Stimulated activated CD4-positive, alpha-beta T cell treated with anti-CD3 and anti-CD28 coated beads, Interleukin-1b, Interleukin-23, amount 100 ng/mL, for 1 hour (primary cell): ENCODE measurements at places on chromosomes 13 and 19.

- no peak for DNase-seq
Observed at GRCh38 chr13:76214001-76214400, 577.9 kb downstream of the LMO7 start.

DNA sequence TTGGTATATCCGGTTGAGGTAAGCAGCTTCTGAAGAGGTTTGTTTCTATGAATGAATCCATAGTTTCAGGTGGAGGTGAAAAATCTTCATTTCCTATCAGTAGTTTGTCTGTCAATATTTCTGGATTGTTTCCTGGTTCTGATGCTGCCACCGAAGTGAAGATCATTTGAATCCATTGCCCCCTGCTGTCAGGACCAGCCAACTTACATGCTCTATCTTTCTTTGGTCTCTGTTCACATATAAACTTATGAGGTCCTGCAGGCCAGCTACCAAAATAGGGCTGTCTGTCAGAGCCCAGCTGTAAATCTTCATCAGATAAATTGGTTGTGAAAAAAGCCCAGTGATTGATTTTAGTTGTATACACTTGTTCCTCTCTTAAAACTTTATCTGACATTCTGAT, 15.2 kb upstream of the N4BP2L1 start:
- no peak for DNase-seq

- DNase-seq, result no peak
Observed at GRCh38 chr13:93244918-93245280, 18.3 kb downstream of the GPC6 start.

DNA sequence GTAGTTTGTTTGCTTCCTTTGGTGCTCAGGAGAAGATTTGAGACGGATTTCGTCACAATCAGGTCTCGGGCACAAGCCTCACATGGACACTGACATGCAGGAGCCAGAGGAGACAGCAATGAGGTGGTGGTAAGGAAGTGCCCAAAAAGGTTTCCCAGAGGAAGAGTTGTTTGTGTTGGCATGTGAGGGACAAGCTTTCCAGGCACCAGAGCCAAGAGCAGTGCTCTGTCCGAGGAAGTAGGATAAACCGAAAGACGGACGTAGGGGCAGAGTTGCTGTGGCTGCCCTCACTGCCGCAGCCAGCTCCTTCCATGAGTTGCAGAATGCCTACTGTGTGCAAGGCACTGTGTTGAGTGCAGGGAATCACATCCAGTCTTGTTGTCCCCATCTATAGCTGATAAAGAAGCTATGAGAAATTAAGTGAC, 27.7 kb downstream of the SAE1 start:
- no peak for DNase-seq

DNA sequence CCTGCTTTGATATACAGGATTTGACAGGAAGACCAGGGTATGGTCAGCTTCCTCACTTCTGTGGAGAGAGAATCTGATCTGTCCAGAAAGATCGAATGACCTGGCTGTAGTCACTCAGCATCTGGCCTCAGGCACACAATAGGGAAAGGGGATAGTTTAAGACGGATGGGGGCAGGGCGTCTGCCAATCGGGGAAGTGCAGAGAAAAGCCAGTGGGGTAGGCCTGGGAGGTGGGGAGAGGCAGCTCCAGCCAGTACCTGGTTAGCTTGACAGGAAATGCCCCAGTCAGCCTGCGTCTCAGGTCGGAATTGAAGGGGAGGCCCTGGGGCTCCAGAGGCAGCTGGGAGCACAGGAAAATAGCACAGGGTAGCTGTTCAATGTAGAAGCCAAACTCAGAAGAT, 12.4 kb downstream of the ZNF444 start:
- DNase-seq, result no peak

GRCh38 chr19:38800577-38801347, 11.8 kb downstream of the LGALS7B start:
- DNase-seq, result no peak

GRCh38 chr19:28305513-28305912, 907.4 kb downstream of the UQCRFS1 start:
- DNase-seq, result no peak

GRCh38 chr19:19774354-19775033, 41.6 kb upstream of the ZNF14 start:
- DNase-seq, result no peak

GRCh38 chr13:31090961-31091624, 70.6 kb downstream of the HSPH1 start:
- no peak for DNase-seq

DNA sequence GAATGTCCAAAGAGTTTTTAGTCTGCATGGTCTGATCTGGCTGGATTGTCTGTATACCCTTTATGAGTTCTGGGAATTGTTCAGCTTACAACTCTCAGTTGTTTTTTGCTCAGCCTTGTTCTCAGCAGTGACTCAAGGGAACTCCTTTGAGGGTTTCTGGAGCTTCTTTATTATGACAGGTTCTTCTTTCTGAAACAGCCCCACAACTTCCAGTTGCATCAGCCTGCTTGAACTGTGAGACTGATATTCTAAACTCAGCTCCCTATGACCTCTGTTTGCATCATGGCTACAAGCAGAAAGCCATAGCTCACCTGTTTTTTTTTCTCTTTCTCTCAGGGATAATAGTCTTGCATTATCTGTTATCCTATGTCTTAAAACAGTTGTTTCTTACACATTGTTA, 85.0 kb downstream of the TDRD3 start:
- DNase-seq, result no peak

DNA sequence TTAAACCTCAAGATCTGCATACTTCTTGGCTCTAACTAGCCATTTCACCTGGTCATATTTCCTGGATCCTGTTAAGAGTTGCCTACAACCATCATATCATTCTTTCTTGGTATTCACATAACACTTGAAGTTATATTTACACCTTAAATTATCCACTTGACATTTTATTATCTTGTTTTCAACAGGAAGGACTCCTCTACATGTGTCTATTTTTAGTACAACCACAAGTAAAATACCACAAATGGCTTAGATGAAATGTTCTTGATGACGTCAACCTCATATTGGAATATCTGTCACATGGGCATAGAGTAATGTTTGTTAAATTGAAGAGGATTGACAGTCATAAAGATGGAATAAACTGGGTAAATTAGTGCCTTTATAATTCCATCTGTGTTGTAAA, 9.4 kb downstream of the PCDH20 start:
- no peak for DNase-seq

- DNase-seq, result no peak
Observed at GRCh38 chr13:98083936-98084335, 59.0 kb upstream of the FARP1 start.

GRCh38 chr13:97534540-97534939, 100.6 kb downstream of the RAP2A start:
- no peak for DNase-seq

GRCh38 chr13:80074143-80074752, 266.7 kb downstream of the SPRY2 start:
- DNase-seq, result no peak

GRCh38 chr19:8459520-8460270, 14.9 kb downstream of the HNRNPM start:
- DNase-seq, result no peak

DNA sequence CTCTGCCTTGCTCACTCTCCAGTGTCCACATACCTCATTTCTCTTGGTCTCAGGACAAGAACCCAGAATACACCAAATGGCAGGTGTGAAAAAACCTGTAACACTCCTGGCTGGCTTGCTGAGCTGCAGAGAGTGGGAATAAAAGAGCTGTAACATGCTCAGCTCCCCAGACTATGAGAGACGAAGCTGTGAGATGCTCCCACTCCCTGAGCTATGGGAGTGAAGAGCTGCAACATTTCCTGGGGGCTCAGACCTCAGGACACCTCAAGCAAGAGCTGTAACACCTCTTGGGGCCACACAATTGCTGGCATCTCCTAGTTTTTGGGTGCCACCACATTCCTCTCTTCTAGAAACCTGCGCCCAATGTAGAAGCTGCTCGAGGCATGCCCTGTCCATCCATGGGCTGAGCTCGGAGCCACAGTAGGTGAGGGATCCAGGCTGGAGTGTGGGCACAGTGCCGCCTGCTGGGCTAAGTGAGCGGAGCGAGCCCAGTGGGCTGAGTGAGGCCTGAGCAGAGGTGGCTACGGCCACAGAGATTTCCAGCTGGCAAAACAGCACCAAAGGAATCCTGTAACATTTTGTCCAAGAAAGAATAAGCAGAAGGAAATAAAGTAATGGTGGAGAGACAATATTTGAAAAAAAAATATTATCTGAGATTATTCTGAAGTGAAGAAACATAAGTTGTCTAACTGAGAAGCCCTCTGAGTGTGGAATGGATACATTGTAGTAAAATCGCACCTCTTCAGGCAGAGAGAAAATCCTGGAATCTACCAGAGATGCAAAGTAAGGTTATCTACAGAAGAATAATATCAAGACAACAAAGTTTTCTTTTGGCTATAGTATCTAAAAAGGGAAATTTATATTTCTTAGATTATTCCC, 186.2 kb upstream of the PCDH9 start:
- no peak for DNase-seq

DNA sequence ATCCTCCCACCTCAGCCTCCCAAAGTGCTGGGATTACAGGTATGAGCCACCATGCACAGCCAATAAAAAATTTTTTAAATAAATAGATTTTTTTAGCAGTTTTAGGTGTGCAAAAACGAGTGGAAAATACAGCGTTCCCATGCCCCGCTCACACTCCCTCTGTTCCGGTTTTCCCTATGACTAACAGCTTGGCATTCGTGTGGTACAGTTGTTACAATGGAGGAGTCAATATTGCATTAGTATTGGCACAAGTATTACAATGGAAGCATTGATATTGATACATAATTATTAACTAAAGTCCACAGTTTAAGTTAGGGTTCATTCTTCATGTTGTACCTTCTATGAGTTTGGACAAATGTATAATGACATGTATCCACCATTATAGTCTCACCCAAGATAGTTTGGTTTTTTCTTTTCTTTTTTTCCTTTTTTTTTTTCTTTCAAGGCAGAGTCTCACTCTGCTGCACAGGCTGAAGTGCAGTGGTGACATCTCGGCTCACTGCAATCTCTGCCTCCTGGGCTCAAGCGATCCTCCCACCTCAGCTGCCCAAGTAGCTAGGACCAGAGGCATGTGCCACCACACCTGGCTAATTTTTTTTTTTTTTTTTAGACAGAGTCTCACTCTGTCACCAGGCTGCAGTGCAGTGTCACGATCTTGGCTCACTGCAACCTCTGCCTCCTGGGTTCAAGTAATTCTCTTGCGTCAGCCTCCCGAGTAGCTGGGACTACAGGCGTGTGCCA, 15.4 kb upstream of the RAB20 start:
- no peak for DNase-seq

GRCh38 chr13:23921451-23921888, 24.2 kb upstream of the C1QTNF9B start:
- DNase-seq, result no peak

DNA sequence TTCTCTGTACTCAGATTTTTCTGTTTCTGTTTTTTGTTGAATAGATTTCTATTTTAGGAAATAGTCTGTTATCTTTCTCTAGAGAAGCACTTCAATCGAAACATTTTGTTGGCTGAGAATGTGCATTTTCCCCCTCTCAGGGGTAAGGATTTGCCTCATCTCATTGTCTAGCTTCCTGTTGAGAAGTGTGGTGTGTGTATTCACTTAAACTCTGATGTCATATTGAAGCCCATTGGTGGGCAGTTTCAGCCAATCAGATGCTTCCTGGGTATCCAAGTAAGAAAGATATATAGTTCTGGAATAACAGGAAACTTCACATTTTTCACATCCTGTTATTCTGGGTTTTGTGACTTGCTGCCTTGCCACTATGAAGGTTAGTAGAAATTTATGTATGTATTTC, 87.6 kb downstream of the ARHGEF7 start:
- DNase-seq, result no peak

DNA sequence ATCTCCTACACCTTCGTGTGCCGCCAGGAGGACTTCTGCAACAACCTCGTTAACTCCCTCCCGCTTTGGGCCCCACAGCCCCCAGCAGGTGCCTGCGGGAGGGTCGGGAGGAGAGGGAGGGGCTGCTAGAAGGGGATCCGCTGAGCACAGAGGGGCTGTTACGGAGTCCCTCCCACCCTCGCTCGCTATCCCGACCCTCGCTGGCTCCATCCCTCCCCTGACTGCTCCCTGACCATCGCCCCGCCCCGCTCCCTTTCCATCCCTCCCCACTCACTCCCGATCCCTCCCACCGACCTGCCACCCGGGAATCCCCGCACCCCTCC, 780 bp downstream of the CD177 start:
- DNase-seq, result no peak

DNA sequence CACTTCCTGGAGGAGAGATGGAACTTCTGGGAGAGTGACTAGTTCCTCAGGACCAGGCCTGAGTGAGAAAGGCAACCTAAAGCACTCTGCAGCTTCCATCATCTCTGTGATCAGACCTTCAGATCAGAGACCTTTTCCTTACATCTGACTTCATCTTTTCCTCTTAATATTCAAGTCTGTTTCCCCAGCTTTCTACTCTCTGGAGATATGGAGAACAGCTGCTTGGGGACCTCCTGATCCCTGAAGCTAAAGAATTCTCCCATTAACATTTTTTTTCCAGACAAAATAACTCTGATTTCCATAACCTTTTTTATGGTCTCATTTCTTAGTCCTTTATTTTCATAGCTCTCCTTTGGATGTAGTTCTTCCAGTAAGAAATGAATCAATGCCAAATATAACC, 133.4 kb upstream of the FNDC3A start:
- no peak for DNase-seq

- DNase-seq, result no peak
Observed at GRCh38 chr13:31088826-31089420, 72.8 kb downstream of the HSPH1 start.

DNA sequence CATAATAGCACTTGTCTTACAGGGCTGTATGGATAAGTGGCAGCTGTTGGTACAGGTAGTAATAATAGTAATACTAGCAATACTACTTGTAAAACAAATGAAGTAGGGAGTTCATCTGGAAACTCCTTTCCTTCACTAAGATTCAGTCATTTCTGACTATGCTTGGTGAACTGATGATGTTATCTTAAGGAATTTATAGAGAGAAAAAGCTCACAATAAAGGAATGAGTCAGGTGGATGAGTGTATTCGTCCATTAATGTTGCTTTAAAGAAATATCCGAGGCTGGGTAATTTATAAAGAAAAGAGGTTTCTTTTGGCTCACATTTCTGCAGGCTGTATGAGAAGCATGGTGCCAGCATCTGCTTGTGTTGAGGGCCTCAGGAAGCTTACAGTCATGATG, 477.3 kb downstream of the KLF12 start:
- DNase-seq, result no peak

DNA sequence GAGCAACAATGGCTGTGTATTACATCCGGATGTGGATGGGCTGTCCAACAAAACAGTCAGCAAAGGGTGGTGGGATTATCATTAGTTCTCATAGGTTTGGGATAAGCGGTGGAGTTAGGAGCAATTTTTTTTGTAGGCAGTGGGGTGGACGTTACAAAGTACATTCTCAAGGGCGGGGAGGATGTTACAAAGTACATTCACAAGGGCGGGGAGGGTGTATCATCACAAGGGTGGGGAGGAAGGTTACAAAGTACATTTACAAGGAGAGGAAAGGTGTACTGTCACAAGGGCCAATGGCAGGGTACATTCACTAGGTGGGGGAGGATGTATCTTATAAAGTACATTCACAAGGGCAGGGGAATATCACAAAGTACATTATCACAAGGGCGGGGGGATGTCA, 20.8 kb upstream of the ZNF561 start:
- no peak for DNase-seq
